ENCODE measurements at places on chromosomes 2 and 18.

DNA sequence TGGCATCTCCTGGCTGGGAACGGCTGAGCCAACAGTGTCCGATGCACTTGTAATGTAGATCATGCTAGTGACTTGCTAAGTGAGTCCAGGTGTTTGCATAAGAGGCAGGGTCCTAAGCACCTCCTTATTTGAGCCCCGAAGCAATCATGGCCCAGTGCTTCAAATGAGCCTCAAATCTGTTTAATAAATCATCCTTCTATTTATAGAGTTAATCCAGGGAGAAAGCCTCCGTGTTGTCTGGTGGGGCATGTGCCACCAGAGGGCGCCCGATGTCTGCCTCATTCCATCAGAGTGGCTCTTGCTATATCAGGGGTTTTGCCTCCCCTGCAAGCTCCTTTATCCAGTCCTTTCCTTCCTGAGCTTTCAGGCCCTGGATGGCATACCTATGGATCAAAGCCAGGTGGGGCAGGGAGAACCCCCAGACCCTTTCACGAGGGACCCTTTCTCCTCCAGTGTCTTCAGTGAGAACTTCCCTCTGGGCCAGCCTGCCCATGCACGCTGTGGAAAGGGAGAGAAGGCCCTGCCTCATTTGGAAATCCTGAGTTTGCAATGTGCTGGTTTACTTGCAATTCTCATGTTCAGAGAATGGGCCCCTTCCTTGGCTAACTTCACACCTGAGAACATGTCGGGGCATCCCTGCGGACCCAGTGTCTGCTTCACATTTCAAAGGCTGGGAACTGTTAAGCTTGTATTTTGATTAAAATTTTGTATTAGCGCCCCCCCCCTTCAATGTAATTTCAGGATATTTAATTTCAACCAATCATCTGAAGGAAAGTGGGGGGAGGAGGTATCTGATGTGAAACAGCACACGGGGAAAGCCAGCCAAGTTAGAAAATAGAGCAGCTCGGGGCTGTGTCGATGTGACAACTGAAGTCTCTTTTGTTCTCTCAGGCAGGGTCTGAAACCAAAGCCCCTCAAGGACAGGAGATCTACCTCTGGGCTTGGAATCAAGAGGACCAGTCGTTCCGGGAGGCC lies 39.7 kb downstream of the RDH14 start:
- DNase-seq = peak; percentile 80

DNA sequence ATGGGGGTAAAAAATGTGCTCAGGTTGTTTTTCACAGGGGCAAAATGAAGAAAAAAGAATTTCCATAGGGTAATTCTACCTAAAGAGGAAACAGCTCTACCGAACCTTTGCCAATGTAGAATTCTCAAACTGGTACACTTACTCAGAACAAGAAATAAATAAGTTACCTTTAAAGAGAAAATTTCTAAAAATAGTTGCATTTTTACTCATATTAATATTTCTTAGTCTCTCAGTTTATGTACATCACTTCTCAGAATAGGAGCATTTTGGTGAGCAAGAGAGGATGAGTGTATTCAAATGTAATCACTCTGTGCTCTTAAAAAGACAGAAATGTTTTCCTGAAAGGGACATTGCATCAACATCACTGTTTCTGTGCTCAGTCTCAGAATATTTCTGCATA lies 574.7 kb upstream of the SLC8A1 start:
- DNase-seq = no peak

DNA sequence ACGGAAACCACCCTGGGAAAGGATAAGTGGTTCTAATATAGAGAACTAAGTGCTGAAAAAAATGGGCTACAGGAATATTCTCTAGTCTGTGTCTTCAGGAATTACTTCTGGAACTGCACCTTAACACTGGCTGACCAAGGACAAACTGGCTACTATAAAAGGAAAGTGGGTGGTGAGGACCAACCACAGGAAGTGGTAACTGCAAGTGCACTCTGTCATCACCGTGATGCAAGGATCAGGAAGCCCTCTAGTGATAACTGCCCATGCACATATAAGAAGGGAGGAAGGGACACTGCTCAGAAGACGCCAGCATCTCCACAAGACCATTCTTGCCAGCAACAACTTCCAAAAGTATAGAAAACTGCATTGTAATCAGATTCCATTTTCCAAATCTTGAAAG lies 424.4 kb upstream of the RGPD4 start:
- DNase-seq = no peak

DNA sequence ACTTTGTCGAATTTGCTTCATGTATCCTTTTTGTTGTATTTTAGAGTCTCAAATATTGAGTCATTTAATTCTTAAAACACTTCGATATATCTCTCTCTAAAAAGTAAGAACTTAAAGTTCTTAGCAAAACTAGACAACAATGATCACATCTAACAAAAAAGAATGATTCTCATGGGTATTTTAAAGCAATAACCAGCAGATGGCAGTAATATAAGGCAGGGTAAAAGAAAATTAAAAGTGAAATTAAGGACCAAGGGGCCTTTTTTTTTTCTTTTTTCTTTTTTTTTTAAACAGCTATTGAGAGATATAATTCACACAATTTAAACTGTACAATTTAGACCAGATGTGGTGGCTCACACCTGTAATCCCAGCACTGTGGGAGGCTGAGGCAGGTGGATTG lies 9.9 kb upstream of the AOX1 start:
- DNase-seq = peak; percentile 5

GRCh38 chr18:58117786-58118403 lies 73.9 kb downstream of the NEDD4L start:
- peak; percentile 58 for DNase-seq

DNA sequence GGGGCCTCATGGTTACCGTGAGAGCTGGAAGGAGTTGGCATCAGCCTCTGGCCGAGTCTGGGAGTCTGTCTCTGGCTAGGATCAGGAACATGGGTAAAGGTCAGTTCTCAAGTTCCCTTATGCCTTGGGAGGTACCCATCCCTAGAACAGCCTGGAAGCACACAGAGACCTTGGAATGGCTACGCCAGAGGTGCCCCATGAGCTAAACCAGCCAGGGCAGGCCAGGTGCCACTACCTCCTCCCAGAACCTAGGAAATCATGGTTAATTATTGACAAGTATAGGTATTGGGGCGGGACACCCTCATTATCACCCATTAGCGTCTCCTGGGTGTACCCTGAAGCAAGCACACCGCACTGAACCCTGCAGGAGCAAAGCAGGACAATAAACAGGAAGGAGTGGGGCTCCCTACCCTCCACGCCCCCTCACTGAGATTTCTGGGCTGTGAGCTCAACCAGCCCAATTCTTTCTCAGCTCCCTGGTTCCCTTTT lies 3.0 kb upstream of the ASPRV1 start:
- no peak for DNase-seq

DNA sequence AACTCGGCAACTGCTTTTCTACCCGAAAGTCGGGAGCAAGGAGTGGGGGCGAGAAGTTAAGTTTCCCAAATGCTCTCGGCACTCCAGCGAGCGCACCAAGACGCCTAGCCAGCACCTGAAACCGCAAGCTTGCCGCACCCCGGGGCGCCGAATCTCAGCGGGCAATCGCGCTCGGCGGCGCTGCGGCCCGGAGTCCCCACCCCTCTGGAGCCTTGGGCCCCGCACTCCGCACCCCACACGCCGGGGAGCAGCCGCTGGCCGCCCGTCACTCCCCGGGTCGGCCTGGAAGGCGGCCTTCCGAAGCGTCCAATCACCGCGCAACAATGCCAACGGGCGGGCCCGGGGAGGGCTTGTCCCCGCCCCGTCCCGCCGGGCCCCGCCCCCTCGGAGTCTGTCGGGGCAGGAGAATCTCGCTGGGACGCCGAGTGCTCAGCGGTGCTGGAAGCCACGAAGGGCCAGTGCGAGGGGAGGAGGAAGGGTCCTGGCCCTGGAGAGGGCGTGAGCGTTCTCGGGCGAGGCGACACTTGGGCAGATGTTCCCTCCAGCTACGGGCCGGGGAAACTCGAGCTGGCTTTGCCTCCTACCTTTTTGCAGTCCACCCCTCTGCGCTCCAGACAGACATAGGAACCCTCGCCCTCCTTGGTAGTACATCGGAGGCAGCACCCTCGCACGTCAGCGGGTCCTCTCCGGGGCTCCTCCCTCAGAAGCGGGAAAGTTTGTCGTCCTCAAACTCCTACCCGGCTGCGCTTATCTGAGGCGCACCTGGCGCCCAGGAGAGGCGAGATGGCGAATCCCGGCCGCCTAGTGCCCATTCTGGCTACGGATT lies 1.1 kb upstream of the ZBTB7C start:
- peak; percentile 75 for DNase-seq

DNA sequence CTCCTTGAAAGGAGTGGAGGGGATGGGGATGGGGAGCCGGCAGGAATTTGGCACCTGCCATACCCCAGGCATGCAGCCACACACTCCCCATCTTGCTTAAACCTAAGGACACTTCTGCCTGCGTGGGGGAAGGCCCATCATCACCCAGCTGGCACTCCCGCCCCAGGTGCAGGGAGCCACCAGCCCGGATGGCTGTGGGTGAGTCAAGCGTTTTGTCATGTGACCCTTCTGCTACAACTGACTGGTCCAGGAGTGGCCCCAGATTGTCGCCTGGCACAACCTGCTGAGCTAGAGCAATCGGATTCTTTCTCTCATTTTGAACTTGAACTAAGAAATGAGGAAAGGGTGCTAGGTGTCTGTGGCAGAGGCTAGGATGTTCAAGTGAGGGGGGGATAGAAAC lies 61.3 kb downstream of the TSN start:
- DNase-seq = no peak

DNA sequence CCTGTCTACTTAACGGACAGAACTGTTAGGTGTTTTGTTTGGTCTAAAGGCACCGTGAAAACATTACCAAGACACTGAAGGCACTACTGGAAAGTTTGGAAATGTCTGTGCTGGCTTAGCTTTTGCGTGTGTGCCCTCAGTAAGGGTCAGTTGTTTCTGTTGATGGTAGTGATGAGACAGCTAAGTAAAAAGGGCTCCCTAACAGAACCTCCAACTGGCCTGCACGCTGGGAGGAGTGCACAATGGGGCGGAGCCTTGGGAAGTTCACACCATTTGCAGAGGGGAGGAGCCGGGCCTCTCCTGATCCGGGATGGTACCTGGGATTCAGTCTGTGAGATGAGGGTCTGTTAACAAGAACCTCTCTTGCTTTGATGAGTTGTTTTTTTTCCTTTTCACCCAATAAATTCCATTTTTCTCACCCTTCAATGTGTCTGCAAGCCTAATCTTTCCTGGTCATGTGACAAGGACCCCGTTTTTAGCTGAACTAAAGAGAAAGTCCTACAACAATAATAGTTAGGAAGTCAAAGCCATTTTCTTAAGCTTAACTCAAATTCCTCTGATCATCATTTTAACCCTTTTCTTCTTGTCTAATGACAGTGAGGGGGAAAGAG lies 368.7 kb downstream of the PARD3B start:
- DNase-seq = no peak

GRCh38 chr2:118154176-118154575 lies 65.9 kb downstream of the INSIG2 start:
- DNase-seq = no peak

DNA sequence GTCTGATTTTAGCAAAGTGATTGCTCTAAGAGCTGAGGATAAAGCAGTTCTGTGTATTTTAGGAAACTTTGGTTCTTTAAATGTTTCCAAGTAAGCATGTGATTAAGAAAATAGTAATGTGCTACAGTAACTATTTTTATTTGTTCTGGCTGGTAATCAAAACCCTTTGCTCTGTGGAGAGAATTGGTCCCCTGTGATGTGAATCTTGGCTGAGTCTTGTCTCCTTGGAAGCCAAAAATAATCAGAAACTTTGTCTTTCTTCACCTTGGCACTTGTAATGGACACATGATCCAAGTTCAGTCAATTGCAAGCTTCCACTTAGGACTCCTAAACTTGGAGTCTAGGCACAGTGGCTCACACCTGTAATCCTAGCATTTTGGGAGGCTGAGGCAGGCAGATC lies 422.7 kb upstream of the CDH20 start:
- DNase-seq = peak; percentile 43

- peak; percentile 61 for DNase-seq
Observed at GRCh38 chr2:207252979-207253645, 87.4 kb upstream of the KLF7 start.

DNA sequence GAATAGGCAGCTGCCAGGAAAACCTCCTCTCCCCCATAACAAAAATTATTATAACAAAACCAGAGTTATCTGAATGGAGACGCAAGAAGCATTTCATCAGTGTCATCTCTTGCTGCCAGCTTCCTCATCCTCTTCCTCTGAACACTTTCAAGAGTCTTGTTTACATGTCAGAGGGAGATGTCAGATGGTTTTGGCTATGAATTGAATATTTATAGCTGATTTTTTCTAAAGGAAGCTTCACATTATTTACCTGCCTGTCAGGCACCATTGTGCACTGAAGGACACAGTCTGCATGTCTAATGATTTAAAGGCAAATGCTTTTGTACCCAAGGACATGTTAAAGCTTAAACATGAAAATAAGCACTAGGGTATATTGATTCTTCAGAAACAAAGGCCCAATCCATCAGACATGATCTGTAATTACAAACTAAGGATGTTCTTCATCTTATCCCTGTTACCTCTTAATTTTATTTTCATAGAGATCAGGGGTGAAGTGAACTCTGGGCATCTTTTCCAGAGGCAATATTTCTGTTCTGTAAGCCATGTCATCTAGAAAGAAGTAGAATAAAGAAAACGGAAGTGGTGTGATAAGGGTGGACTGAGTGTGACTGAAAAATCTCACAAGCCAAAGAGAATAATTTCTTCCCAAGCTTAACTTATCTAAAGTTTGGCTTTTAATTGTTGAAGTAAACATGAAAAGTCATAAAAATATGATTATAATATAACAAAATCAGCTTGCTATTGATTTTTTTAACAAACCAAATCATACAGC lies 168.7 kb downstream of the ANKRD44 start:
- DNase-seq = no peak

- no peak for DNase-seq
Observed at GRCh38 chr2:126933711-126934091, 35.0 kb downstream of the TEX51 start.

DNA sequence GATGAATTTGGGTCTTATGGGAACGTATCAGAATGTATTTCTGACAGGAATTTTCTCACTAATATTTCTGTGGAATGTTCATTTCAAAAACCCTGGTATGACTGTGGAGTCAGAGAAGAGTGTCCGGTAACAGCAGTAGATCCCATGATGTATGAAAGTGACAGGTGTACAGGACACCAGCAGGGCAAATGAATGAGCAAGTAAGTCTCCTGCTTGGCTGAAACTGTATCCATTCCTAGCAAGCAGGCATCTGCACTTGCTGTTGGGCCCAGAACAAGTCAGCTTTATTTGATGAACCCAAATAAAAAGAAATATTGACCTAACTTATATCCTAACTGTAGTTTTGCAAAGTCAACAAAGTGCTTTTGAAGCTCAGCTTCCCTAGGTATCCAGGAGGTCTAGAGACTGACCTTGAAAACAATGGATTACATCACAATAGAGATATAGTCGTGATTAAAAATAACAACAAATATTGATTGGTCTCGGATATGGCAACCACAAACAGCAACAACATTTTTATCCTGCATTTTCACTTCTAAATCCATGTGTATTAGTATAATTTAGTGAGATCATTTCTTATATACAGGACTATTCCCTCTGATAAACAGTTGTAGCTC lies 37.6 kb downstream of the NXPH2 start:
- no peak for DNase-seq

Measured in fibroblast of skin of right quadriceps (primary cell).